Chondrocyte (in vitro differentiated cells): ENCODE measurements at places on chromosomes 1 and 21. TPM values are rescaled to one million over a fixed set of nuclear protein-coding genes. Genes with fewer than 3 reads are reported as not detected.

OR2AK2 gene
- total RNA-seq = not detected in 3 replicates

DNA sequence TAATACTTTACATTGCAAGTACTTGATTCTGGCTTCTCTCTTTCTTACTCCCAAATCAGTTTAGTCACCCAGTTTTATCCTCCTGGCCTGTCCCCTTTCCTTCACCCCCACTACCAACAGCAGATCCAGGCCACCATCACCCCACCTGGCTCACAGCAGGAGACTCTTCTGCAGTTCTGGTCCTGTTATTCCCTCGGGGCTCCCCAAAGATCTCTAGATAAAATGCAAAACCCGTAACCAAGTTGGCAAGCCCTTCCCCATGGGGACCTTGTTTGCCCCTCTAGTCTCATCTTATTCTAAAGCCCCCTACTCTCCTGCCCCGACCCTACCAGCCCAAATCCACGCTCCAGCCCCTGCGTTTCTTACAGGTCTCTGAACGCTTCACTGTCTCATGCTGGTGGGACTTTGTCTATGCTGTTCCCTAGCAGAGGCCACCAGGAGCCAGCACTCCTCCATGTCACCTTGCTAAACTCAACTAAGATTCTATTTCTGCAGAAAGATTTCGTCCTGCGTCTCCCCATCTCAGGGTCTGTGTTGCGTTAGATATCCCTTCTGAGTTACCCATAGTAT, 4.0 kb downstream of the ABCG1 start:
- DNase-seq = no peak

PRR9 gene
- total RNA-seq = not detected in 3 replicates

GRCh38 chr1:2932671-2933350, 88.5 kb upstream of the ACTRT2 start:
- DNase-seq = peak; percentile 76

GRCh38 chr21:33238565-33239255, 9.0 kb downstream of the IFNAR2 start:
- no peak for DNase-seq

CR1 gene
- total RNA-seq = not detected in 3 replicates

DNA sequence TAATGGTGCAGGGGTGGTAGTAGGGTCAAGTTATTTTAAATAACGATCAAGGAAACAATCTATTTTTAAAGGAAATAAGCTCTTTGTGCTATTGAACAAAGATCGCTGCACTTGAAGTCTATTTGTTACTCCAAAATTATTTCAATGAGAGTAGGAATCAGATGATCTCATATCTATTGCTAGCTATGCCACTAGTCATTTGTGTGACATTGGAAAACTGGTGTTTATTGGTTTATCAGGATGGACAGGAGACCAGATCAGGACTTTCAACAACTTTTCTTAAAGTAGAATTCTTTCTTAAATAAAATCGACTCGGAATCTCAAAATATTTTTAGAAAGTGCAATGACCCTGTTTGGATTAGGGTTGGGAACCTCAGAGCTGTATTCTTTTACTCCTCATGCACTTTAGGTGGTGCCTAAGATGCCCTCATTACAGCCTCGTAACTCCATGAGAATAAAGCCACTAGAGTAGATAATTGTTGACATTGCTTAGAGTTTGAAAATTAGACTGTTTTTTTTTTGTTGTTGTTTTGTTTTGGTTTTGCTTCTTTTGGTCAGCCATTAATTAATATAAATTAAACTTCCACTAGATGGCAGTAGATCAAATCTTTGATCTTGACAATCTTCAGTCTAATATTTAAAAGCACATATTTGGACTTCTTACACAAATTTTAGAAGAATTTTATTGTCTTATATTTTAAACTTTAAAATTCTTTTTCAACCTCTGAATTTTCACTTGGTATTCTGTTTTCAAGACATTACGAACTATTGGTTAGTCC, 352.4 kb downstream of the USP25 start:
- DNase-seq = no peak

GRCh38 chr1:203524824-203525223, 30.9 kb downstream of the OPTC start:
- no peak for DNase-seq

FAM78B gene
- 0.13 to 0.82 TPM (median 0.22 TPM) in 3 replicates for total RNA-seq

DNA sequence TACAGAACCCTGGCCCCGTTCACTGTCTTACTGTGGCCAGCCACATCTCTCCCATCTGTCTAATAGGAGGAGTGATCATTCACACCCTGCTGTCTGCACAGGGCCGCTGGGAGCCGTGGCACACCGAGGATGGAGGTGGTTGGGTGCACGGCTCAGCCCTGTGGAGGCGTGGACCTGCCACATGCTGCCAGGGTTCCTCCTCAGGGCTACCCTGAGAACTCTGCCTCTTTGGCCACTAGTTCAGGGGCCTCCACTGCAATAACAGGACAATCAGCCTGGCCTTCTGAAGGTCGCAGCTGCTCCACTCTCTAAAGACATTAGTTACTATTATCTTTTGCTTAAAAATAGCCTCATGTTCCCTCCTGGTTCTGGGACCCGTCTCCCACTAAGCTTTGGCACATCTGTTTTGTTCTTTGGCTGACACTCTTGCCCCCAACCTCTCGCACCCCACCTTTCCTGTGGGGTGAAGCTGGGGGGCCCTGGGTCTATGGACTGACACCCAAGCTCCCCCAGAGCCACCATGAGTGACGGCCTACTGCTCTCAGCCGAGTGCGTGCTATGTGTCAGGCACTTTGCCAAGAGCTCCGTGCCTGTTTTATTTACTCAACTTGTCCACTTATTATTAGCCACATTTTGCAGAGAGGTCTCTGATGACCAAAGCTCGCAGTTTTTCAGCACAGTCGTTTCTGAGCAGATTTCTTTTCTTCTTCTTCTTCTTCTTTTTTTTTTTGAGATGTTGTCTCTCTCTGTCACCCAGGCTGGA, 66.3 kb downstream of the ARHGEF10L start:
- peak; percentile 87 for DNase-seq

RGS4 gene
- total RNA-seq = 13.2 to 17.3 TPM (median 14.1 TPM) in 3 replicates

DNA sequence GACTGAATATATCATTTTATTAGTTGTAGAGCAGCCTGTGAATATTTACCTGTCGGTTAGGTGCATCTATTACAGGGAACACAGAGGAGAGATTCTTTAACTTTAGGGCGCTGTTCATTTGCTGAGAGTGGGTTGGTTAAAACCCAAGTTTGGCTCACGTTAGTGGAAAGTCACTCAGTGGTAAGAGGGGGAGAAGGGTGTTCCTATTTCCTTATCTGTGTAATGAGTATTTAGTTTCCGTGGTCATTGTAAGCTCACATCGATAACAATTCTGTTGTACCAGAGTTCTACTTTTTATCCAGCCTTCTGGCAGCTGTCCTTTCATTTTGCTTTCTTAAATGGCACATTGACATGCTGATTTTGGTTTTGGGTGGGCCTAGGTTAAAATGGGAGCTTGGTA, 773.2 kb upstream of the ADAMTS5 start:
- DNase-seq = no peak

GRCh38 chr21:20639026-20639425, 359.2 kb upstream of the NCAM2 start:
- DNase-seq = no peak

- no peak for DNase-seq
These were observed 124.4 kb upstream of the CACYBP start for GRCh38 chr1:174875306-174875705.

DNA sequence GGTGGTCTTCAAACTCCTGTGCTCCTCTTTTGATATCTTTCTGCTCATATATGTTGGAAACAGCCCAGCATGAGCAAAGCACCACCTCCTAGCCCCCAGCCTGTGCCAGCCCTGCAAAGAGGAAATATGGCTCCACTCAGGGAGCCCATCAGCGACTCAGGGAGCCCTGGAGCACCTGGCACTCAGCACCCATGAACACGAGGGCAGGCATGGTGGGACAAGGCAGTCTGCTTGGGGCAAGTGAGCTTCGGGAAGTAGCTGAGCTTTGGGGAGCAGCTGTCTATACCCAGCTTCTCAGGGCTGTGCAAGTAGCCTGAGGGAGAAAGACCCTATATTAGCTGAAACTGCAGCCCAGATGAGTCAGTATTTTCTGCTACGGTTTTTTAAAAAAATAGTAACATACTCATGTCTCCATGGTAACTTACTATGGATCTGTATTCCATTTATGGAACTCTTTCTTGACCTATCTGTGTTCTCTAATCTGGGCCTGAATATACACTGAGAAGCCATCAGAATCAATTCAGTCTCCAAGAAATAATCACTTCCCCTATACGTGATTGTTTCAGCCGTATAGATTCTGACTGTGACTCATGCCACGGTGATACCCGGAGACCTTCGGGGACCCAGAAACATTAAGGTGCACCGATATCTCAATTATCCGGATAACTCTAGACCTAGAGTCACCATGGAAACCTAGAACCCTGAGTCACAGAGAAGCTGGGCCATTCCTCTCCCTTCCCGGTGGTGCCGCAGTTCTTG, 1.5 kb upstream of the ETS2 start:
- no peak for DNase-seq

DNA sequence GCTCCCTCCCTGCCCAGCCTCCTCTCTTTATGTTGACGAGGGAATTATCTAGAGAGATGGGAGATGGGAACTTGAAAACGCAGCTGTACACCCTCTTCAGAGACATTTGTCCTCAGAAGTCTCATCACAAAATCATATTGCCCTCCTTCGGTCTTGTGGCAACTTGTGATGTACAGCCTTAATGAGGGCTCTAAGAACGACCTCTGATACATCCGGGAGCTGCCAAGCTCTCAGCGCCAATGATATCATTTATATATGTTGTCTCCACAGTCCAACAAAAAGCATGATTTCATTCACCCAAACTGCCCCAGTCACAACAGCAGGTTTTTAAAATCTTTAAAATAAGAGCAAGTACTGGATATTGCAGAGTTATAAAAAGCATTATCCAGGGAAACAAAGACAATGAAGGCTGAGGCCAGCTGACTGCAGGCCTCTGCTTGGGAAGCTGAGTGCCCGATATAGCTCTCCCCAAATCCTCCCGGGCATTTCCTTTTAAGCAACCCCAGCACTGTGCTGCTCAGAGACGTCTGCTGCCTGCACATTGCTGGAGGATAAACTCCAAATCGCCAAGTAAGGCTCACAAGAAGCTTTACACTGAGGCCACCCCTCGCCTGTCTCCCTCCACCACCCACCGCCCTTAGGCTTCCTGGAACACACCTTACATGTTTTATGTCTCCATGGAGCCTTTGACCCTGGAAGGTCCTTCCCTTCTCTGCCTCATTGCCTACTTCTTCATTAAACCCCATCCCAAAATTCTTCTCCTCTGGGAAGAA, 236.1 kb downstream of the C1orf94 start:
- DNase-seq = no peak

- DNase-seq = no peak
These were observed 20.1 kb upstream of the SLC44A5 start for GRCh38 chr1:75630998-75631397.

- DNase-seq = no peak
These were observed 456.0 kb upstream of the PKN2 start for GRCh38 chr1:88228114-88228513.

- no peak for DNase-seq
These were observed 148.1 kb upstream of the USP24 start for GRCh38 chr1:55363268-55363667.

DNA sequence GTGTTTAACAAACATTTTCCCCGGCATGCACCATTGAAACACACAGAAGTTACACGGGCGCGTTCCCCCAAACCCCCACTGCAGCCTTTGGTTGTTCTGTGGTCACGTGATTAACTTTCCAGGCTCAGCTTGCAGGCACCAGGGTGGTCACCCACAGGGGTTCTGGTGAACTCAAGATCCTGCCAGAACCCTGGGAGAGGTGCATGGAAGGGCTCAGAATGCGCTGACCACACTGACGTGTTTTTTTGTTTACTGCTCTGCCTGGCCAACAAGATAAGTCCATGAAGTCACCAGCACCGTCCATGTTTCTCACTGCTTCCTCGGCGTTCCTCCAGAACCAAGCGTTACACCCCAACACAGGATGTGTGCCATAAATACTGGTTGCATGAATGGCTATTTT, 229.5 kb upstream of the VAMP3 start:
- peak; percentile 35 for DNase-seq

ST3GAL3 gene
- 15.2 to 28.7 TPM (median 17.0 TPM) in 3 replicates for total RNA-seq

GRCh38 chr1:61132645-61133334, 50.4 kb downstream of the NFIA start:
- no peak for DNase-seq

DNA sequence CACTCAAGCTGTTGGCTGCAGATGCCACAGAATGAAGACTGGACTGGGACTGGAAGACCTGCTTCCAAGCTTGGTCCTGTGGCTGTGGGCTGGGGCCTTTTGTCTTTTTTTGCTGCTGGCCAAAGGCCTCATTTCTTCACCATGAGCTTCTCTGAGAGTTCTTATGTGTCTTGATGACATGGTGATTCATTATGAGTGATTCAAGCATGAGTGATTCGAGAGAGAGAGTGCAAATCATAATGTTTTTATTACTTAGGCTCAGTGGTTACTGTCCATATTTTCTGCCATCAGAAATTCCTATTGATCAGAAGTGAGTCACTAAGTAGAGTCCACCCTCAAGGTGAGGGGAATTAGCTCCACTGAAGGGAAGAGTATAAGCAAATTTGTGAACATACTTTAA, 94.0 kb downstream of the PCP4 start:
- DNase-seq = no peak

- DNase-seq = no peak
These were observed 283.0 kb downstream of the LRRIQ3 start for GRCh38 chr1:73914951-73915350.

- DNase-seq = no peak
These were observed 18.2 kb downstream of the DNALI1 start for GRCh38 chr1:37574834-37575480.

OR2T35 gene
- total RNA-seq = not detected in 3 replicates
